ENCODE measurements at places on chromosomes 16 and 17. TPM values are rescaled to one million over a fixed set of nuclear protein-coding genes. Genes with fewer than 3 reads are reported as not detected.

DNA sequence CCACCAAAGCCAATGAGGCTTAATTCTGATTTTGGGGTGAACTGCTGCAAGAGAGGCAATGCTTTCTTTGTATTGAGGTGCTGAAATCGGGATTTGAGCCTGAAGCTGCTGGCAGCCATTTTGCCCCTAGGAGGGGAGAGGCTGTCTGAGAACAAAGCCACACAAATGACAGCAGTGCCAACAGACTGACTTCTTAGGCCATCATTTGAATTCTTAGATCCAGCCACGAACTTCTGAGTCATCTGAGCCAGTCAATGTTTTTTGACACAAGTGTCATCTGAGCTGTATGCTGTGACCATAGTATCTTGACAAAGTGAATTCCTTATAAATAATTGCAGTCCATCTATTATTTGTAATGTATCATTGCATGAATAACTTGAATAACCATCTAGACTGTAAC lies 29.0 kb downstream of the HYDIN start:
- DNase-seq, result no peak

DNA sequence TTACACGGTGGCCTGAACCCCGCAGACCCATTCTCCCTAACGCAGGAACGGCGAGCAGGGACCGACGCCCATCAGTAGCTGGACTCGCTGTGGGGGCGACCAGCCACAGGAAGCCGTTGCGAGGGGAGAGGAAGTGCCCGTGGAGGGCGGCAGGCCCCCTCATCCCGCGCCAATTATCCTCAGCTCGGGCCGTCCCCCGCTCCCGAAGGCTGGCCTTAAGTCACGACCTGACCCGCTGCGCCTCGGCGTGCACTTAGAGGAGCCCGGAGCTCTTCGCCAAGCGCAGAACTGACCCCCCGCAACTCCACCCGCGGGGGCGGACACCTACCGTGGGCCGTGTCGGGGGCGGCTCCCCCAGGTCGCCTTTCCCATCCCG lies 401 bp downstream of the ARL16 start:
- no peak for DNase-seq

The AATF gene
- total RNA-seq, result 106 TPM

GRCh38 chr17:33942414-33942813 lies 312.7 kb upstream of the CCL2 start:
- peak; percentile 77 for DNase-seq

GRCh38 chr16:80040814-80041213 lies 440.3 kb upstream of the MAF start:
- no peak for DNase-seq

- DNase-seq, result no peak
These were observed 4.9 kb upstream of the RBL2 start for GRCh38 chr16:53429221-53429943.

- no peak for DNase-seq
These were observed 7.4 kb upstream of the EFCAB13 start for GRCh38 chr17:47316311-47316710.

- DNase-seq, result peak; percentile 40
These were observed 10.1 kb downstream of the DYNC1LI2 start for GRCh38 chr16:66741169-66741900.

DNA sequence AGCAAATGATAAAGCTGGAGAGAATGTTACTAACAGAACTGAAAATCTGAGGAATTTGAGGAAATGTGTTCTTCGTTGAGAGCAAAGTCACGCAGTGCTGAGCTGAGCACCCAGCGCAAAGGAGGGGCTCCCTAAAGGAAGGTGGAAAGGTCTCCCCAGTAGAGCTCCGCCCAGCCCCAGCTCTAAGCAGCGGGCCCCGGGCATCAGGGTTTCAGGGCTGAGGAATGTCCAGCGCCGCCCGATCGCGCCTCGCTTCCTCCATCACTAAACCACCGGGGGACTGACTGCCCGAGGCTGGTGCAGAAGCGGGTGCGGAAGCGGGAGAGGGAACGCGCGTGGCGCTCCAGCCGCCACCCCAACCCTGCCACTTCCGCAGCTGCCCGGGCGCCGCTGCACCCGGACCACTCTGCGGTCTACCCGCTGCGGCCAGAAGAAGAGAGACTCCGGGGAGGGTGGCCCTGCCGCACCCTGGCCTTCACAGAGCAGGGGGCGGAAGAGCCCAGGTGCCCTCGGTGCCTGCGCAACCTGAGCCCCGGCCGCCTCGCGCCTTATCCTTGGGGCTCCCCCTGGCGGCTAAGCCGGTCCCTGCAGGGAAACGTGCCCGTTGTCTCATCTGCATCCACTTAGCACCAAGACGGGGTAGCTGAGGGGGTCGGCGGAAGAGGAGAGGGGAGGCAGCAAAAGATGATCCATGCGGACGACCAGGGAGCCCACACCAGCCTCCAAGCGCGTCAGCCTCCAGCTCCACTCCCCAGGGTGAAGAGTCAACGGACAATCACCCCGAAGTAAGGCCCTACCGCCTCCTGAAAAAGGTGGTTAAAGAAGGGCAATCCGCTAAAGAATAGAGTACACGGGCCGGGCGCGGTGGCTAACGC lies 12.4 kb upstream of the GUCY2D start:
- DNase-seq, result peak; percentile 80

The KRT28 gene
- not detected for total RNA-seq

The TRIM72 gene
- total RNA-seq, result not detected

DNA sequence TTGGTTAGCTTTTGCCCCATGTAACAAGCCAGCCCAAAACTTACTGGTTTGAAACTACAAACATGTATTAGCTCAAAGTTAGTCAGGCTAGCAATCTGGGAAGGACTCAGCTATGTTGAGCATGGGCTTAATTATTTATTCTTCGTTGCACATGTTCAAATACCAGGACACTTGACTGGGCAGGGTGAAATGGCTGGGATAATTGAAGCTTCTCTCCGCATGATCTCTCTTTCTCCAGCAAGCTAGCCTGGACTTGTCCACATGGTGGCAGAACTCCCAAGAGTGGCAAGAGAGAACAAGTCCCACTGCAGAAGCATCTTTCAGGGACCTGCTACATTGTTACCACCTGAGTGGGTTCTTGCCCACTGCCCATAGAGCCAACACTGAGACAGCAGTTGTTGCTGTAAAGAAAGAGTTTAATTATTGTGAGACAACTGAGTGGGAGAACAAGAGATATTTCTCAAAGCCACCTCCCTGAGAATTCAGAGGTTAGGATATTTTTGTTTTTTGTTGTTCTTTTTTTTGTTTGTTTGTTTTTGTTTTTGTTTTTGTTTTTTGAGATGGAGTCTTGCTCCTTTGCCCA lies 16.8 kb upstream of the ATF7IP2 start:
- peak; percentile 14 for DNase-seq

GRCh38 chr17:32771396-32771795 lies 105.5 kb downstream of the MYO1D start:
- DNase-seq, result no peak

- DNase-seq, result peak; percentile 29
These were observed 635 bp downstream of the WNK4 start for GRCh38 chr17:42780851-42781638.

The DPEP2 gene
- 0.85 TPM for total RNA-seq

The PLCG2 gene
- 8.6 TPM for total RNA-seq

DNA sequence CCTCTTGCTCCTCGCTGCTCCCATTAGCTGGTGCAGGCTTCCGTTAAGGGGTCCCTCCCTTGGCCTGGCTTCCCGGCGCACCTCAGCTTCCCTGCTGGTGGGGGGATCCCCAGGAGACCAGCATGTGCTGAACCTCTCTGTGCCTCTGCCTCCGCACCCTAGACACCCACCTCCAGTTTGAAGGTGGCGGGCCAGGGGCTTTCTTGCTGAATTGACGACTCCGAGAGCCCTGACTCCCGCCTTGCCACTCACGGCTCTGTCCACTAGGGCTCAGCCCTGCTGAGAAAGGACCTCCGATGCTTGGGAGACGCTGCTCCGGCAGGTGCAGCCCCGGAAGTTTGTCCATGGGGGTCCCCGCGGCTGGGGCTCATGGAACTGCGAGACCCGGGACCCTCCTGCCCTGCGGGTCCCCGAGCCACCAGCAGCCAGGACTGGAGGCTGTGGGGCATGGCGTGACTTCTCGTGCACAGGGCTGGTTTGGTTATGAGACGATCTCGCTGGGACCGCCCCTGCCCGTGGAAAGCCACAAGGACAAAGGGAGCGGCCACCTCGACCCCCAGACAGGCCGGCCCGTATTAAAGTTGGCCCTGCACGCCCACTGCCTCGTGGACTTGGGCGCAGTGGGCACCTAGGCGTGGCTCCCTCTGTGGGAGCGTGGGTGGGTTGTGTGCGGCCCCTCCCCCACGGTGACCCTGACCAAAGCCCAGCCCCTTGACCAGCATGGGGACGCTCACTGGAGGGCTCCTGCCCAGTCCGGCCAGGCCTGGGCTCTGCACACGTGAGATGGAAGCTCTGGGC lies 8.1 kb downstream of the CHMP6 start:
- no peak for DNase-seq

The KRT25 gene
- not detected for total RNA-seq

The FAM171A2 gene
- total RNA-seq, result 8.6 TPM

DNA sequence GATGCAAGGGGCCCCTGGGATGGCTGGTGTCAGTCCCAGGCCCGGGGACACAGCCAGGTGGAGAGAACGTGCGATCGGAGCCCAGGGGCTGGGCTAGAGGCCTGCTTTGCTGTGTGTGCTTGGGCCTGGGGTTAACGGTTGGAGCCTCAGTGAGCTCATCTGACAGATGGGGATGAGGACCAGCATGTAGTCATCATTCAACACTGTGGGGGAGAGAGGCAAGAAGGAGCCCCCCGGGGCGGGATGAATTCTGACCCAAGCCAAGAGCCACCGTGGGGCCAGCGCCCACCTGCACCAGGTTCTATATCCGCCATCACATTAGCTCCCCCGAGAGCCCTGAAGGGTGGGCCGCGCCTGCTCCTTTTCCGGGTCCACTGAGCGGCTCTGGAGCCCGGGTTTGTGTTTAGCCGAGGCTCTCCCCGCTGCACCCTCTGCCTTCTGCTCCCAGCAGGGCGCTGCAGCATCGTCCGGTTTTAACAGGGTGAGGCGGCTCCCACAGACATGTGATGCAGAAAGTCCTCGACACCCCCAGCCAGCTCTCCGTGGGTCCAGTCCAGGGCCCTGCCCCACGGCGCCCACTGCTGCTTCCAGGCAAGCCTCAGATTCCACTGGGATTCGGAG lies 365.7 kb downstream of the SEC14L1 start:
- DNase-seq, result no peak

- DNase-seq, result no peak
These were observed 46.3 kb downstream of the METRNL start for GRCh38 chr17:83125515-83126274.

- no peak for DNase-seq
These were observed 48.6 kb downstream of the SLC39A11 start for GRCh38 chr17:73043686-73044581.

- no peak for DNase-seq
These were observed 16.2 kb downstream of the CDC27 start for GRCh38 chr17:47172696-47173565.

The PPP1R1B gene
- not detected for total RNA-seq

- no peak for DNase-seq
These were observed 37.7 kb downstream of the RNF135 start for GRCh38 chr17:31008374-31009041.

The TBC1D16 gene
- total RNA-seq, result 0.20 TPM

- no peak for DNase-seq
These were observed 1.1 kb upstream of the GNAO1 start for GRCh38 chr16:56190048-56190676.

DNA sequence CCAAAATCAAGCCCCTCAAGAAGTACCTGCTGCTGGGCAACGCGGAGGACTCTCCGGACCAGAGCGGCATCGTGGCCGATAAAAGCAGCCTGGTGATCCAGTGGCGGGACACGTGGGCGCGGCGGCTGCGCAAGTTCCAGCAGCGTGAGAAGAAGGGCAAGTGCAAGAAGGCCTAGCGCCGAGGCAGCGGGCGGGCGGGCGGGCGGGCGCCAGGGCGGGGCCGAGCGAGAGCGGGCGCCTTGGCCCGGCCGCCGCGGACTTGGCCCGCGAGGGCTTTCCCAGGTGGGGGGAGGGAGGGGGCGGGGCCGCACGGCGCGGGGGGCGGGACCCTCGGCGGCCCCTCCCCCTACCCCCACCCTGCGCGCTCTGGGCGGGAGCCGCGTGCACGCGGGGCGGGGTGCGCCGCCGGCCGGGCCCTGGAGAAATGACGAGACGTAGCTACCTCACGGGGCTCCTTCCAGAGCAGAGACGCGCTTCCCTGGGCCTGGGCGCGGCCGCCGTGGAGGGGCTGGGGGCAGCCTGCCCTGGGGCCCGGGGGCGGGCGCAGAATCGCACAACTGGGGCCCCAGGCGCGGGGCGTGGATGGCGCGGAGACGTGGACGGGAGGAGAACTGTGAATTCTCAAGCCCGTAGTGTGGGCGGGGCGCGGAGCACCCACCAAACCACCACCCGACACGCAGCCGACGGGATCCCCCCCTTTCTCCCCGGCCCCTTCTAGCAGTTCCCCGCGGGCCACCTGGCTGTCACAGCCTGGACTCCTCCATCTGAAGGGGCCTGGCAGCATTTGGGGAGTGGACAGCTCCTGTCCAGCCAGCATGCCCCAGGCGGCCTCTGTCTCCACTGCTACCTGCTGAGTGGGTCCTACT lies 218.7 kb downstream of the NTN1 start:
- peak; percentile 95 for DNase-seq

GRCh38 chr16:81530296-81530721 lies 85.7 kb downstream of the CMIP start:
- no peak for DNase-seq

- DNase-seq, result no peak
These were observed 9.0 kb upstream of the WSB1 start for GRCh38 chr17:27284811-27285415.

GRCh38 chr17:82108038-82108437 lies 10.0 kb upstream of the FASN start:
- no peak for DNase-seq

The G6PC1 gene
- total RNA-seq, result not detected

The EXOC3L1 gene
- total RNA-seq, result not detected

DNA sequence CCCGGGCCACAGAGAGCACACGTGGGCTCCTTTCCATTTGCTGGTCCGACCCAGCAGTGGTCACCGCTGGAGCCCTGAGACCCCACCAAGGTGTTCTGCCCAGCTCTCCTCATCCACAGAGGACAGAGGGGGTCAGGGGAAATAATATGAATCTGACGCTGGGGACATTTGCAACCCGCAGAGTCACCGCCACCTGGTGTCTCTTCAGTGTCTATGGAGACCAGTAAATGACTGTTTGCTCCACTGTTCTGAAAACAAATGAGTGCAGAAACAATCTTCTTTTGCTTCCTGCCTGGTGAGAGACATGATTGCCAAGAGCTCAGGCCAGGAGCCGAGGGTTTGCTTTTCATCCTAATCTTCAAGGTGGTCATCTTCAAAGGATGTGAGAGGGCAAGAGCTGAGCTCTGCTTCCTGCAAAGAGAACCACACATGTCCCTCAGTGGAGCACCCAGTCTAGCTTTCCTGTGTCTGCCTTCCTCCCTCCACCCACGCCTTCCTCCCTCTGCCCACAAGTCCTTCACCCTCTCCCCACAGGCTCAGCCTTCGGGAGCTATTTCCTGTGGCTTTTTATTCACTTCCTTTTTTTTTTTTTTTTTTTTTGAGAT lies 14.7 kb upstream of the KLHDC4 start:
- DNase-seq, result peak; percentile 67

DNA sequence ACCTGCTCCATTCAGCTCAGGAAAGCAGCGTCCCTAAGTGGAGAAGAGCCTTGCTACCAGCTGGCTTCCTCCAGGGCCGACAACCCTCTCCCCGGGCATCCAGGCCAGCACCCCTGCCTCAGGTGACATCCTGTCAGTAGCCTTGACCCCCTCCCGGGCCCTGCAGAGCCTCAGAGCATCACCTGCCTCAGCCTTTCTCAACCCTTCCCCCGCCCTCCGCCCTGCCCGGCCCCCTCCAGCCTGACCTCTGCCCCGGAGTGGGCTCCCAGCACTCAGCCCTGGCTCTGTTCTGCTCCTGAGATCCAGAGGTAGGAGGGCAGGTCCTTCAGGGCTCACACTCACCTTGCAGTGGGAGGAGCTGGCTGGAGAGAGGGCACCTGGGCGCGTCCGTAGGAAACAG lies 73.8 kb upstream of the METRNL start:
- DNase-seq, result no peak
